ENCODE measurements at places on chromosomes 7 and 10.
A peak's percentile ranks its signal among the peaks of the same experiment; 100 is the strongest.

GRCh38 chr10:72134785-72135767 is 46.7 kb upstream of the SPOCK2 start:
- DNase-seq = no peak

DNA sequence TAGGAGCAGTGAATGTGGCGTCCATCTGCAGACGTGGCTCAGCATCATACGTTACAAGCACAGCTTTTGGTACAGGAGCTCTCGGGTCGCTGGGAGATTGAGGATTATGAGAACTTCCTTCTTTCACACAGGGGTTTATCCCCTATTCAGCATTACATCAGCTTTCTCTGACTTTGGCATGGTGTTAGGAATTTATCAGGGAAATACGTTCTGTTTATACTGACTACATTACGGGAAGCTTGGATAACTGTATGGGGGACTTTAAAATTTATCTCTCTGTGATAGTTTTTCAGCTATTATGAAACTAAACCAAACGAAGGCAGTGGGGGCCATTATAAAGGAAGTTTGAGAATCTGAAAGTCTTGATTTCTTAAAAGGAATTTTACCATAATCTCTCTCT is 110.1 kb upstream of the INSYN2A start:
- no peak for DNase-seq

- peak; percentile 82 for DNase-seq
Observed at GRCh38 chr7:131107337-131108211, 220.1 kb upstream of the MKLN1 start.

DNA sequence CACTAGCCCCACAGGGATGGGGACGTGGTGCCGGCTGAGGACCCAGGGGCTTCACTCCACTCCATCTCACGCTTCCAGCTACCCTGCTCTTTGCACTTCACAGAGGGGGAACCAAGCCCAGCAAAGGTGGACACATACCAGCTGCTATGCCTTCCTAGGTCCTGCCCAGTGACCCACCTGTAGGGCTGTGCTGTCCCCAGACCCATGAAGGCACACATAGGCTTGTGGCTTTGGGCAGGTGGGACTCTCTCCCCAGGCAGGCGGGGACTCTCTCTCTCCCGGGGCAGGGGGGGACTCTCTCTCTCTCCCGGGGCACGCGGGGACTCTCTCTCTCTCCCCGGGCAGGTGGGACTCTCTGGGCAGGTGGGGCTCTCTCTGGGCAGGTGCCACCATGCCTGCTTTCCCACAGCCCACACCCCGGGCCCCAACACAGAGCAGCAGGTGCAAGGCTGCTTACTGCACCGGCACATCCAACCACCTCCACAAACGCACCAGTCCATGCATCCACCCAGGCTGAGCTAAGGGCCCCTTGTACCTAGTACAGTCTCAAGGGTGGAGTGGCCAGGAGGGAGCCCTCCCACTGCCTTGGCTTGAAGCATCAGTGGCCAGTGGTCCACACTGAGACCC is 13.8 kb upstream of the GPR146 start:
- no peak for DNase-seq

DNA sequence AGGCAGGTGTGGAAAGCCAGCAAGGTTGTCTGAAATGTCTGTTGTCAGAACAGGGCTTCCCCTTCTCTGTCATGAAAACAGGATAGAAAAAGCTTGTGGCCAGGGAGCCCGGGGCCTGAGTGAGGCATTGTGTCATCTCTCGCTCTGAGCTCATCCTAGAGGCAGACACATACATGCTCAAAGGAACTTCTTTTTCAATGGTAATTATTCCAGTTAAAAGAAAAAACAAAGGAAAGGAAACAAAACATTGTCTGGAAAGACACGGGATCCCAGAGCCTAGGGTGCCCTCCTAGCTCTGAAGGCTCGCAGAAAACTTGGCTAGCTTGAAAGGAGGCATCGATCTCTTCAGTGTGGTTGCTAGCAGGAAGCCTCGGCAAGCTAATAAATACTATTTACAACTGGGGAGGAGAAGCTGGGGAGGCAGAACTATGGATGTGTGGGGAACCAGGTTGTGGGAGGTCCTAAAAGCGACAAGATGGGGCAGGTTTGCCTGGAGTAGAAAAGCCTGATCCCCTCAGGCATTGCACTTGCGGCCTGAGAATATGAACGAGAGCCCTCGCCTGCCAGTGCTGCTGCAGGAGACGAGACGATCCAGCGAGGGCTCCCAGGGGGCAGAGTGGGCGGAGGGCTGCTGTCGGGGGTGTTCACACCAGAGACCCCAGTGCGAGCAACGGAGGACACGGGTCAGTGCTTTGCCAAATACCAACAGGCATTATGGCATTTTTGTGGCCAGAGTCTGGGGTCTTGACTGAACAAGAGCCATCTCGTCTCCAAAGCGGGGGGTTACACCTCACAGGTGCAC is 32.8 kb upstream of the DGKI start:
- no peak for DNase-seq

DNA sequence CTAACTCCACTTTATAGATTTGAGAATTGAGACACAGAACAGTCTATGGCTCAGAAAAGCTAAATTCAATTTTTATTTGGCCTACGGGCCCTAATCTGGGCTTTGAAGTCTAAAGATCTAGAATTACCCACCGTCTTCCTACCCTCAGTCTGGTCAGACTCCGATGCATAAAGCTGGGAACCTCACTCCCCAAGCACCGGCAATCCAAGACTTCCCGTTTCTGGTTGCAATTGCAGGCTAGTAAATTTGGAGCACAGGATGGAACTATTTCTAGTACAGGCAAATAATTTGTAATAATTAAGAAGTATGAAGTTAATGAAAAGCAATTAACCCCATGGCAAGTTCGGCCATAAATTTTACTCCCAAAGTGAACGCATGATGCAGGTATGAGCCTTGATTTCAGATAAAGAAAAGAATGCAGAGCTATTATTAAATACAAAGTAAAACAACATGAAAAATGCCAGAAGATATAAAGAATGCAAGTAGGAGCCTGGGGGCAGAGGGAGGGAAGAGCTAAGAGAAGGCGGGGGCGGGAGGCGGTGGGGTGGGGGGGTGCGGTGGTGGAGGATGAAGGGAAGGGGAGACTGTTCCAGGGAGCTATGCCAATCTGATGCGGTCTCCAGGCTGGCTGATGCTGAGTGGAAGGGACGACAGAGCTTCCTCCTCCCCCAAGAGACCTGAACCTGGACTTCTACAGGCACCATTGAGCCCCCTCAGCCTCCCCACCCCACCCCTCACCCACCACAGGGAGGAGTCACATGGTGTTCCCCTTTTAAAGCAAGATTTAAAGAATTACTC is 45.1 kb downstream of the BPGM start:
- DNase-seq = peak; percentile 56

- DNase-seq = no peak
Observed at GRCh38 chr7:78734626-78735025, 718.8 kb downstream of the MAGI2 start.

- no peak for DNase-seq
Observed at GRCh38 chr10:132965411-132966057, 23.2 kb upstream of the CFAP46 start.

DNA sequence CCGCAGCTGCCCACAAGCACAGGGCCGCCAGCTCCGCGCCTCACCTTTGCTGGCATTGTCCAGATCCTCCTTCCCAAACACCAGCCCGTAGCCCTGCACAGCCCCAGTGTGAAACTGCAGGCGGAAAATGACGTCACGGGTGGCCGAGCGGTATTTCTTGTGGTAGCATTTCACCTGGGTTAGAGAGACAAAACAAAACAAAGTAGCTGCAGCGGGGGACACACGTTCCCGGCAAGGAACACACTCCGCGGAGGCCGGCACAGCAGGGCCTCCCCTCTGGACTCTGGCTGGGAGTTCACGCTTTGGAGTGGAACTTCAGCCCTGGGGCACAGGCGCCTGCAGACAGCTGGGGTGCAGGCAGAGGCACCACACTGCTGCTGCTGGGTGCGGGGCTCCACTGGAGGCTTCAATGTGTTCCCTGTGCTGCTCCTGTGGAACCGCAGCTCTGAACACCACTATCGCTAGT is 181.1 kb downstream of the TNS3 start:
- peak; percentile 44 for DNase-seq

- DNase-seq = no peak
Observed at GRCh38 chr7:128833946-128834325, 3.7 kb downstream of the FLNC start.

DNA sequence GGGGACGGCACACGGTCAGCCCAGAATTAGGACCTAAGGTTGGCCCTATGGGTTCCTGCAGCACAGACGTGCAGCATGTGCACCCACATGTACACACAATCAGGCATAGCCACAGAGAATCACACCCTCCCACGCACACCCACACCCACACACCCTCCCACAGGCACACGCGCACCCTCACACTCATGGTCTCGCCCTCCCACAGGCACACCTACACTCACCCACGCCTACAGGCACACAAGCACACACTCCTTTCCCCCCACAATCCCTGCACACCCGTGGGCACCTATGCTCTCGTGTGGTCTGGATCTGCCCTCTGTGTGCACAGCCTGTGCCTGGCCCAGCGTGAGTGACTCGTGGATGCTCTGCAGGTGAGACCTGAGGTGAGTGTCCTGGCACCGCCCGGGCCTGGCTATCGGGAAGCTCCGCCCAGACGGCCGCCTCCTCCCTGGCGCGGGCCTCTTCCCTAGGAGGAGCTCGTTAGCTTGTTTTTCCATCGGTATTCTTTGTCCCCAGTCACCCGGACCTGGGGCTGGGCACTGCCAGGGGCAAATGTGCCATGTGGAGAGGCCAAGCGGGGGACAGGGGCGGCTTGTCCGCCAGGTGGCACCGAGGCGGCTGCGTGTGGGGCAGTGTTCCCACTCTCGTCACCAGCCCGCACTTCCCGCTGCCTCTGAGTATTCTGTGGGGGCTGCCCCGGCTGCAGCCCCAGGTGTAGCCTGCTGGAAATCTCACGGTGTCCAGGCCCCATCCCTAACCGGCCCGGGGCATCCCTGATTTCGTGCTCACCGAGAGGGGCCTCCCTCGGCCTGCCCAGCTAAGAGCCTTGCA is 110.2 kb upstream of the FAM20C start:
- no peak for DNase-seq

- no peak for DNase-seq
Observed at GRCh38 chr7:13541326-13541725, 448.1 kb downstream of the ETV1 start.

DNA sequence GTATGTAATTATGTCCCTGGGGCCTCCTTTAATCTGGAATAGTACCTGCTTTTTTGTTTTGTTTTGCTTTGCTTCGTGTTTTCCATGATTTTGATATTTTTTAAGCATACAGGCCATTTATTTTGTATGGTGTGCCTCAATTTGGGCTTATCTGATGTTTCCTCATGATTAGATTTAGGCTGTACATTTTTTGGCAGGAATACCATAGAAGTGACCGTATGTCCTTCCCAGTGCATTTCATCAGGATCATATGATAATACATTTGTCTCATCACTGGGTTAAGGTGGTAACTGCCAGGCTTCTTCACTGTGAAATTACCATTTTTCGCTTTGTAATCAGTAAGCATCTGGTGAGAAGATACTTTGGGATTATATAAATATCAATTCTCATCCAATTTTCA is 117.8 kb upstream of the SAMD8 start:
- DNase-seq = no peak

DNA sequence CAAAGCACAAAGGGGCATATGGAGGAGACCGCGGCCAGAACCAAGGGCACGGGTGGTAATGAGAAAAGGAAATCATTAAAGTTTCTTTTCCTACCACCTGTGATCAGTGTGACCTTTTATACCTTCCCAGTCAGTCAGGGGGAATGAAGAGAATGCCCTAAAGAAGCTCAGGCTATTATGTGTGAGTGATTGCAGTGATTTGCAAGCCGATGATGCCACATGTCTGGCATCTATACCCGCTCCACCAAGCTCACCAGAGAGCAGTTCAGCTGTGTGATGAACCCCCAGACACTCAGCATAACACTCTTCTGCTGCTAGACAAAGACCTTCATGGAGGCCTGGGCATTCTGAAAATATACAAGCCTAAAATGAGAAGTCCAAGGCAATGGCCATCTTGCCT is 106.2 kb upstream of the AGK start:
- DNase-seq = no peak

DNA sequence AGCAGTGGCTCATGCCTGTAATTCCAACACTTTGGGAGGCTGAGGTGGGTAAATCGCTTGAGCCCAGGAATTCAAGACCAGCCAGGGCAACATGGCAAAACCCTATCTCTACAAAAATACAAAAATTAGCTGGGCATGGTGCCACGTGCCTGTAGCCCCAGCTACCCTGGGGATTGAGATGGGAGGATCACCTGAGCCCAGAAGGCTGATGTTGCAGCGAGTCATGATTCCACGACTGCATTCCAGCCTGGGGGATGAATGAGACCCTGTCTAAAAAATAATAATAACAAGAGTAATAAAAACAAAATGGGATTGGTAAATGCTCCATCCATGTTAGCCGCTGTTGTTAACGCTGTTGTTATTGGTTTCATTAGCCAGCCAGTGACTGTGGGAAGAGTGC is 1.3 kb upstream of the HKDC1 start:
- DNase-seq = no peak

- no peak for DNase-seq
Observed at GRCh38 chr10:71135236-71135635, 77.1 kb upstream of the UNC5B start.

DNA sequence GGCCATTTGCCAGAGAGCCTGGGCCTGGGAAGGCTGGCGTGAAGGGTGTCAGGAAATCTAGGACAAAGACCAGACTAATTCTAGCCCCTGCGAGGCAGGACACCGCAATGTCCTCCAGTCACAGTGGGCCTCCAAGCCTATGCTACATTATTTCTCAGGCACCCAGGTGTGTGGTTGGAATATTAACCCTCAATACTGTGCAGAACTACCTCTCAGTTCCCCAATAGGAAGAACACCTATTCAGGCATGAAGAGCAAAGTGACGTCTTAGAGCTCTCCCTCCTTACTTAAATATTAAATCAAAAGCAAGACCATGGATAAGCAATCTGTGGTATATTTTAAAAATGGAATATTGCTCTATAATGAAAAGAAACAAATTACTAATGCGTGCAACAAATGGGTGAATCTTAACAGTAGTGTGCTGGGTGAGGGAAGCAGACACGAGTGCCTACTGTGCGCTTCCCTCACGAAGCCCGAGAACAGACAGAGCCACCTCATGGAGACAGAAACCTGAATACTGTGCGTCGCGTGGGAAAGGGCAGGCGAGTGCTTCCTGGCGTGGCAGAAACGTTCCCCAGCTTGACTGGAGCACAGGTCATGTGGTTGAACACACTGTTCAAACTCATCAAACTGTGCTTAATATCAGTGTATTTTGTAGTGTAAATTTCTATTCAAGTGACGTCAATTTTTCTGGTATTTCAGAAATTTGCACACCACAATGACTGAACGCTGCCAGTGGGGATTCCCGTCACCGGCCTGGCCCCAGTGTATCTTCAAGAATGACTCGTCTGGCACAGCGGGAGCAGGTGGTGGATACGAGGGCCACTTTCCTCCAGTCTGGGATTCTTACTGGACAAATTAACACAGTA is 15.5 kb upstream of the PTPRN2 start:
- DNase-seq = no peak

GRCh38 chr10:59627366-59628018 is 82.2 kb downstream of the SLC16A9 start:
- DNase-seq = no peak

GRCh38 chr7:70056363-70056762 is 458.1 kb downstream of the AUTS2 start:
- no peak for DNase-seq
